ENCODE measurements at places on chromosomes 4 and X.

DNA sequence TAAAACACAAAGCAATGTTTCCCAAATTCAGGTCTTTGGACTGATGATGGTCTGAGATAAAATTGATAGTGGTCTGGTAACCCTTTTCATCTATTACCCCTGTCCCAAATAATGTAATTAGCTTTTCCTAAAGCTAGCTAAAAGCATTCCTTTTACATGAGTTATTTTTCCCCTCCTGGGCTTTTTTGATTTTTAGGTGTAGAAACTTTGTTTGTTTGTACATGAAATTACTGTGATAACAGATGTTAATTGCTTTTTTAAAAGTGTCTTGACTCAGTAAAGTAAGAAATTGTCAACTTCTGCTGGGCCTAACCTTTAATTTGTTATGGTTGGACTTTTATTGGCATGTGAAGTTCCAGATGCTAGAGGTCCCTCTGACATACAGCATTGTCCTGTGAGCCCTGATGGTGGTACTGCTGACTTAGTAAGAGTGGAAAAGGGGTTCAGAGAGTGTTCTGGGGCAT, 145.5 kb downstream of the ARHGAP10 start:
- H3K4me3 ChIP-seq: no peak overlapping the region
- no peak for DNase-seq
- H3K4me1 ChIP-seq: no peaks in the 10 kb centered on the region
- peaks cover 5% of the 10 kb centered on the region for H3K36me3 ChIP-seq
- H3K27me3 ChIP-seq: no peaks in the 10 kb centered on the region

DNA sequence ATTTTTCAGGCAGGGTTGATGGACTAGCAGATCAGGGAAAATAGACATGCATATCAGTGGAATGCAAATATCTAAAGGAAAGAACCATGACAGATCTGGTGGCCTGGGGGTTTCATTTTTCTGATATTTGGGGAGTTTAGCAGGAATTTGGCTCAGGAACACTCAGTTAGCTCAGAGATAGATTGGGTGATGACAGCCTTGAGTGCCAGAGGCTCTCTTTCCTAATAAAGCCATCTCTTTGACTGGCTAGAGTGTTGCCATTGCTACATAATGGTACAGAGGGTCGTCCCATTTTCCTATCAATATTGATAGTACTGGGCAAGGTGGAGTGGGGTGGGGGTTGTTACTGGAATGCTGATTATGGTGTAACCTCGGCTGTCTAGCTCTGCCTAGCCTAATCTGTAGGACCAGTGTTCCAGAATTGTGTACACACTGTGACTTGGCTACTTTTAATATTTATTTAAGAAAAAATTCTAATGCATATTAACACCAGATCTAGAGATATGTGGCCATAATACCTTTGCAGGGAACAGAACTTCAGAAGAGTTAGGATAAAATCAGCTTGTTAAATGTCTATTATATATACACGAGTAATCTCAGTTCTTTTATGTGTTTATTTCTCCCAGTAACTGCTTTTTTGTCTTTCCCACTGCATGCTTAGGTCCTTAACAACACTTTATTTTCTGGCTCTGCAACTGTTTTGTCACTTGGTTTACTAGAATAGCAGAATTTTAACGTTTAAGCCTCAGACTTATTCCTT, 145.0 kb upstream of the SPOCK3 start:
- H3K27me3 ChIP-seq: no peaks in the 10 kb centered on the region
- no peak overlapping the region for H3K4me3 ChIP-seq
- no peaks in the 10 kb centered on the region for H3K4me1 ChIP-seq
- no peak for DNase-seq
- no peak overlapping the region for H3K27ac ChIP-seq

GRCh38 chr4:110073053-110073845, 125.2 kb downstream of the ELOVL6 start:
- no peak overlapping the region for H3K27ac ChIP-seq
- H3K4me1 ChIP-seq: no peaks in the 10 kb centered on the region
- H3K4me3 ChIP-seq: no peak overlapping the region

DNA sequence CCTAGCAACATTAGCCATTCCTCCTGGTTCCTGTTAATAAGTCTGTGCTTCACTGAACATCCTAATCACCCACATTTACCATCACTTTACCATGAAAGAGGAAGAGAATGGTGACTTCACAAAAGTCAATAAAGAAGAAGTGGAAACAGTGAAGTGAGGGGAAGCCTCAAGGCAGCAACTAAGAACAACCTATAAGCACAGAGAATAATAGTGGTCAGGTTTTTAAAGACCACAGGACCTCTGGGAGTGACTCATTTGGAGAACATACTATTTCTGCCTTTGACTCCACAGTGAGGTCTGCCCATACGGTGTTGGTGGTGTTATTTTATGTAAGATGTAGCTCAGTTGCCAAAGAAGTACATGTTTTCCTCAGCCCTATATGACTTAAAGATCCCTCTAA, 86.0 kb upstream of the TET2 start:
- DNase-seq: peak; percentile 82
- no peaks in the 10 kb centered on the region for H3K4me1 ChIP-seq
- no peak overlapping the region for H3K4me3 ChIP-seq
- no peaks in the 10 kb centered on the region for H3K36me3 ChIP-seq
- no peak overlapping the region for H3K27ac ChIP-seq

DNA sequence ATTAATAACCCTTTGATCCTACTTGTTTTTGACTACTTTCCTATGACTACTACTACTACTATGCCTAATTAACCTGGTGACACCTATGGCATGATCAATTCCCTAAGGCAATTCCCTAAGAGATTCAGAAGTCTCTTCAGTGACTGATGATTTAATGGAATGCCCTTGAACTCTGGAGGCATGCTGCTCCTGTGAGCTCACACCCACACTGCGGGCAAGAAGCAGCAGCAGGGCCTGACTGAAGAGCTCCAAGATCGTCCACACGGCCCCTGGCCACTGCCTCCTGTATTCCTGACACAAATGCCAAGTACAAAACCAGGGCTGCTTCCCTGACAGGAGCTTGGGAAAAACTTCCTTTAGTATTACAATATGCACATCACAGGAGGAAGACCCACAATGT, 74.2 kb upstream of the STS start:
- H3K4me3 ChIP-seq: no peak overlapping the region
- peak; percentile 16 for DNase-seq
- H3K27ac ChIP-seq: no peak overlapping the region
- no peaks in the 10 kb centered on the region for H3K27me3 ChIP-seq
- H3K4me1 ChIP-seq: no peaks in the 10 kb centered on the region

DNA sequence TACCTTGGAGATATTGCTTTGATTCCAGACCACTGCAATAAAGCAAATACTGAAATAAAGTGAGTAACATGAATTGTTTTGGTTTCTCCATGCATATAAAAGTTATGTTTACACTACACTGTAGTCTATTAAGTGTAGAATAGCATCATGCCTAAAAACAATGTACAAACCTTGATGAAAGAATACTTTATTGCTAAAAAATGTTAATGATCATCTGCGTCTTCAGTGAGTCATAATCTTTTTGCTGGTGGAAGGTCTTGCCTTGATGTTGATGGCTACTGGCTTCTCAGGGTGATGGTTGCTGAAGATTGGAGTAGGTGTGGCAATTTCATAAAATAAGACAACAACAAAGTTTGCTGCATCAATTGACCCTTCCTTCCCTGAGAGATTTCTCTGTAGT, 145.1 kb downstream of the SHROOM4 start:
- H3K36me3 ChIP-seq: no peaks in the 10 kb centered on the region
- H3K4me3 ChIP-seq: no peak overlapping the region
- no peaks in the 10 kb centered on the region for H3K27me3 ChIP-seq
- no peak for DNase-seq
- no peak overlapping the region for H3K27ac ChIP-seq

- H3K4me1 ChIP-seq: no peaks in the 10 kb centered on the region
- no peak overlapping the region for H3K27ac ChIP-seq
- H3K4me3 ChIP-seq: no peak overlapping the region
- peak; percentile 73 for DNase-seq
- no peaks in the 10 kb centered on the region for H3K36me3 ChIP-seq
These were observed 56.7 kb downstream of the PRPS1 start for GRCh38 chrX:107684956-107685385.

GRCh38 chrX:116321711-116322110, 114.7 kb upstream of the SLC6A14 start:
- no peaks in the 10 kb centered on the region for H3K4me1 ChIP-seq
- no peaks in the 10 kb centered on the region for H3K27me3 ChIP-seq
- no peak overlapping the region for H3K27ac ChIP-seq
- DNase-seq: no peak
- no peaks in the 10 kb centered on the region for H3K36me3 ChIP-seq
